Activated T-cell treated with anti-CD3 and anti-CD28 coated beads, Interleukin-2, amount 50 U/mL, for 1 hour (primary cell): ENCODE measurements at places on chromosomes 3 and 15.

GRCh38 chr3:62028236-62028635 lies 345.1 kb downstream of the FEZF2 start:
- DNase-seq, result no peak

- DNase-seq, result no peak
Measured at GRCh38 chr3:140470211-140470610, 207.7 kb upstream of the TRIM42 start.

GRCh38 chr3:65583188-65583587 lies 455.5 kb downstream of the MAGI1 start:
- DNase-seq, result no peak

DNA sequence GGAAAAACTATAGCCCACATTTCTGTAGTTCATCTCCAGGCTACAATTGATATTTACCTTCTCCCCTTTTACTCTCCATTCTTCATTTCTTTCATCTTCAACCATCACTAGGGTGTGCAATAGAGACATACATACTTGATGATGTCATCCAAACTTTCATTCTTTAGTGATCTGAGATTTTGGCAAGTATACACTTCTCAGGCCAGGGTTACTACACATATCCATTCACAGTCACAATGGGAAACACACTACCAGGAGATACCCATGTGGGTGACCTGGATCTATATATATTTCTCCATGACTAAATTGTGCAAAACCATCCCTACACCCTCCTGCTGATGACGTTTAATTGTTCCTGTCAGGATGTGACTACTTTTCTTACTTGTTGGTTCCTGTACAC lies 769.5 kb upstream of the DPPA4 start:
- DNase-seq, result no peak

- no peak for DNase-seq
Measured at GRCh38 chr15:66068801-66069200, 184.7 kb downstream of the MEGF11 start.

- DNase-seq, result no peak
Measured at GRCh38 chr15:89801471-89802195, 13.0 kb downstream of the ANPEP start.

GRCh38 chr3:55615694-55616295 lies 128.7 kb upstream of the WNT5A start:
- DNase-seq, result no peak

- no peak for DNase-seq
Measured at GRCh38 chr3:168295027-168295426, 199.3 kb upstream of the GOLIM4 start.

DNA sequence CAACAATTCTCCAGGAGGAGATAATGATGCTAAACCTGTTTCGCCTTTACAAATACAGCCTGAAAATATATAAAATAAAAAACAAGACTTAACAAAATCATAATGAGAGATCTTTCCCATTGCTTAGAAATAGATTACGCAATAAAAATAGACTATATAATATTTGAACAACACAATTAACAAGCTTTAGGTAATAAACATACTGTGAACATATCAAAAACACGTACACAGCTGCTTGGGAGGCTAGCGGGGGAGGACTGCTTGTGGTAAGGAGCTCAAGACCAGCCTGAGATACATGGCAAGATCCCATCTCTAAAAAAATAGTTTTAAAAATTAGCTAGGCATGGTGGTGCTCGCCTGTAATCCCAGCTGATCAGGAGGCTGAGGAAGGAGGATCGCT lies 8.7 kb downstream of the NSMCE3 start:
- DNase-seq, result no peak

DNA sequence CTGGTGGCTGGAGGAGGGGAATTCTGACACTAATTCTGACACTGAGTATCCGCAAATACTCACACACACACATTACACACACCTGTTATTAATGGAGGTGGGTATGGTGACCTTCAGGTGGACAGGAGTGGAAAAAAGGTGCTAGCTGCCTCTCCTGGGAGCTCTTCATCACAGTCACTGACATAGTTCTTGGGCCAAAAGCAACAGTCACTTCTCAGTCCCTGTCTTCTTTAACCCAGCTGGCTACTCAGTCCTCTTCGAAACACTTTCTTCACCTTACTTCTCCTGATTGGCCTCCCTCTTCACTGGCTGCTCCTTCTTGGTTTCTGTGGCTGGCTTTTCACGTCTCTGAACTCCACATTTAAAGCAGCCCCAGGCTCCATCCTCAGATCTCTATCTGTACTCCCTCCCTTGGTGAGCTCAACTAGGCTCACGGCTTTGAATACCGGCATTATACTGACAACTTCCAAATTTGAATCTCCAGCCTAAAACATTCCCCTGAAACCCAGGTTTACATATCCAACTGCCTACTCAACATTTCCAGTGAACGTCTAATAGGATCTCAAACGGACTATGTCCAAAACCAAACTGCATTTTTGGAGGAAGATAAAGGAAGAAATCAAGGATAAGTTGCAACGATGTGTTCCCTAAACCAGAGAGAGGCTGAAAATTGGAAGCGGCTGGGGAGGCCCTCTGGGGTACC lies 53.2 kb upstream of the HEG1 start:
- DNase-seq, result no peak

DNA sequence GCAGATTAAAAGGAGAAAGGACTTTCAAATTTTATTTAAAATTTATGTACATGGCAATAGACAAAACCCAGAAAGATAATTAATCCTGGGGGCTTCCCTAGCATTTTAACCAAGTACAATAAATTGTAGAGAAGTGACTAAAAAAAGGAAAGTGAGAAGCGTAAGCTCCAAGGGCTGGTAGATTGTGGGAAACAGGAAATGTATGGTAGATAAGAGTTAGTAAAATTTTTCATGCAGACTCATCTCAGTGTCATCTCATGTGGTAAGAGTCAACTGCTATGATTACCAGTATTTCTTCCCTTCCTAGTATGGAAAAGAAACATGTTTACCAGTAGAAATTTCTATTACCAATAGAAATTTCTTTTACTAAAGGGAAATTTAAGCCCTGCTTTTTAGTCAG lies 464.3 kb upstream of the AGTR1 start:
- DNase-seq, result no peak

GRCh38 chr3:55434789-55435188 lies 52.3 kb downstream of the WNT5A start:
- no peak for DNase-seq
